SHP77 treated with DMSO at 0.1 percent for 48 hours (cell line): ENCODE measurements at places on chromosomes 6 and 20.
A peak's percentile ranks its signal among the peaks of the same experiment; 100 is the strongest.

GRCh38 chr6:27517928-27518787, 45.3 kb upstream of the ZNF184 start:
- DNase-seq, result peak; percentile 32

- DNase-seq, result no peak
Measured at GRCh38 chr20:63791497-63792156, 39.4 kb downstream of the ZBTB46 start.

DNA sequence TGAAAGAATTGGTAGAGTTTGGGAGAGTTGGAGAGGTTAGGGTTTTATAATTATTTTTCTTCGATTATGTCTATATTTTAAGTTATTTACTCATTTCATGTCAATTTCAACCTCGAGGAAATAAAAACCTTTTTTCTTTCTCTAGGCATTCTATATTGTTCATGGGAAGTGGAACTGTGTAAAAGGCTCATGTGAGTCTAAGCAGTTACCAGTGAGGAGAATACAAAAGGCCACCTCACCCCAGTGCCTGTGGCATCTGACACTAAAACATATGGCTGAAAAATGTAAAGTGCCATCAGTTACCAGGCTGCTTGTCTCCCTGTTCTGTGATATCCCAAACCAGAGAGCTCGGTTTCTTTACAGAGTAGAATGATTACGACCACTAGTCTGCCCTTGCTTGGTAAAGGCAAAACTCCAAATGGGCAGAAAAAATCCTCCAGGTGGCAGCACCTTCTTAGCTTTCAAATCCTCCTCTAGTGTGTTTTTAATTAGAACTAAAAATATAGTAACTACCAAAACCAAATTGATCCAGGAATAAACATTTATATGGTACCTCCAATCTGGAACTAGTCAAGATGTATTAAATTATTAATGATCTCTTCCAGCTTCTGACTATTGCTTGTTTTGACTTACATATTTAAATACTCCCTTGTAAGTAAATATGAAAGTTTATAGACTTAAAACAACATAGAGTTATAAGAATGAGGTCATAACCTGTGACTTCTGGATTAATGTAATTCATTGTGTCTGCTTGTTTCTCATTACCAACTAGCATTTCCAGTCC, 122.6 kb upstream of the MCHR2 start:
- peak; percentile 63 for DNase-seq

DNA sequence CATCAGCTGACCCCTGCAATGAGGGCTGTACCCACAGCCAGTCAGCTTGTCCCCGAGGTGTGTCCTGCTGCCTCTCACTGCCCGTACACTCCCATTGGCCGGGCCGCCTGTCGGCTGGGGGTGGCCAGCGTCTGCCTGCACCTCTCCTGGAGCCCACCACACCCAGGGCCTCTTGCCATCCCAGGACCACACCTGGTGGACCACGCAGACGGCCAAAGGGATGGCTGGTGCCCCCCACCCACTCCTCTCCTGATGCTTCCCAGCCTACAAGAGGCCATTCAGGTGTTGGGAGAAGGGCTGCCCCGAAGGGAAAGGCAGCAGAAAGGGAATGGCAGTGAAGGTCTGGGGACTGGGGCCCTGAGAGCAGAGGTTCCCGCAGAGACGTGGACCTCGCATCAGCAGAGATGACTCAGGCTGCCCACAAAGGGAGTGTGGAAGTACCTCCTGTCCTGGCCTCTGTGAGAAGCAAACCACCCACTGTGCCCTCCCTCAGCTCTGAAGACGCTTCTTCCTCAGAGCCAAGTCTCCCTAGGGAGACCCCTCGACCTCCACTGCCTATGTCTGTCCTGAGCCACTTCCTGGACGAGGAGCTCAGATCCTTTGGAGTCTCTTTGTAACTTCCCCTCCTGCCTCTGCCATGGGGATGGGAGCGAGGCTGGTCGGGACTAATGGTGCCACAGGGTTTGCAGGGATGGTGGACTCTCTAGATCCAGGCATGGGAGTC, 60.9 kb downstream of the PYGB start:
- DNase-seq, result no peak

DNA sequence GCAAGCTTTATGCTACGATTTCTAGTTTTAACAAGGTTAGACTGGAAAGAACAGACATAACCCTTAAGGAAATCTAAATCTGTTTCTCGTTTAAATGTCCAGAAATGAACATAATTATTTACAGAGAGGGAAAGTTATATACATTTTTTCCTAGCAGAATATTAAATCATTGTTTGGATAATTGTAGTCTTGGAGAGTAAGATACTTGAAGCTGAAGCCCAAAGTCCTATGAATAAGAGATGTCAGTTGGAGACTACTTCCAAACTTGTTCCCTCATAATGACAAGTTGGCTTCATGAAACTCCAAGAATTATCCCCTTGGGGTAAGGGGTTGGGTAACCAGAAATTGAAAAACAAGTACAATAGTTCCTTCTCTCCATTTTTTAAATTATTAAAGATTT, 911.1 kb upstream of the MAN1A1 start:
- DNase-seq, result no peak

DNA sequence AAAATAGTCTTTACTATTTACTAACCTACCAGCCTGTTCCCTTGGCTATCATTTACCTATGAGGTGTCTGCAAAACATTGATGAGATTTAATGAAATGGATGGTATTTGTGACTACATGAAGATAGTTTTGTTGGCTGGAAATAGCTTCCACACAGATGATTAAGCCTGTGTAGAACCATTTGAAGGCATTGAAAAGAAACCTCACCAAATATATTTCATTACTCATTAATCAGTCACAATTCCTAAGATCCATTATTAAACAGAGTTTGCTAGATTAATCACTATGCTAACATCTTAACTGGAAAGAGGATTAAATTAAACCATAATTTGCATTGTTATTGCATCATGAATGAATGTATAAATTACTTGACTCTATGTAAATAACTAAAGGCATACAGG, 560.3 kb downstream of the BMP2 start:
- no peak for DNase-seq

DNA sequence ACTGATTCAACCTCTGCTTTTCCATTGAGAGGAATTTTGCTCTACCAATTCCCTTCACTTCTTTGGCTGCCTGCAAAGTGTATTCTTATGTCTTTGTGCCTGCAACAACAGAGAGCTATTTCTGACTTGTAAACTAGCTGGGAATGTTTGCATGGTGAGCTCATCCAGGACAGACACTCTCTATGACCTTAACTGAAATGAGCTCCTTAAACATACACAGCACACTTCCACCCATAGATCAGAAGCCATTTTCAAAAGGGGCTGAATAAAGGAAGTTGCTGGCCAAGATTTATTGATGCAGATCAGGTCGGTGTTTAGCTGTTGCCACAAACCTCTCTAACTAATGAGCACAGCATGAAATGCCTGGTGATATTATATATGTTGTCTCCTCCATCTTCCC, 377.7 kb downstream of the BTBD9 start:
- DNase-seq, result no peak

DNA sequence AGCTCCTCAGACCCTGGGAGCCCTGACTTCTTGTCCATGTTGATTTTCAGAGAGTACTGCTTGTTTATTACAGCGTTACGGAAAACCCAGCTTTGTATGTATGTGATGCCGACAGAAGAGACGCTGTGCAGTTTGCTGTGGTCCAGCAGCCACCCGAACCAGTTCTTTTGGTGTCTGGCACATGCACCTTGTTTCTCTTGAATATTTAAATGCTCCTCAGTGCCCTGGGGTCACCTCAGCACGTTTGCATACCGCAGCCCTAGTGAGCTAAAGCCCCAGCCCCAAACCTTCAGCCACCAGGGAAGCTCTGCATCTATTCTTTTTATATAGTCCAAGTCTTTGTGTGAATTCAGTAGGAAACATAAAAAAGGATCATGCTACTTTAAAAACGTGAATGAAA, 39.9 kb downstream of the AFDN start:
- no peak for DNase-seq

- DNase-seq, result peak; percentile 33
Measured at GRCh38 chr6:46876126-46876525, 45.6 kb downstream of the ADGRF5 start.

- no peak for DNase-seq
Measured at GRCh38 chr20:46074006-46074405, 15.8 kb downstream of the NCOA5 start.
